Transverse colon (tissue), 4 donors: ENCODE measurements at places on chromosomes 6 and 20. TPM values are rescaled to one million over a fixed set of nuclear protein-coding genes. Genes with fewer than 3 reads are reported as not detected.

REM1 gene
- 1.8 TPM for total RNA-seq

- DNase-seq = no peak
Measured at GRCh38 chr20:1803932-1804501, 91.2 kb upstream of the SIRPA start.

DNA sequence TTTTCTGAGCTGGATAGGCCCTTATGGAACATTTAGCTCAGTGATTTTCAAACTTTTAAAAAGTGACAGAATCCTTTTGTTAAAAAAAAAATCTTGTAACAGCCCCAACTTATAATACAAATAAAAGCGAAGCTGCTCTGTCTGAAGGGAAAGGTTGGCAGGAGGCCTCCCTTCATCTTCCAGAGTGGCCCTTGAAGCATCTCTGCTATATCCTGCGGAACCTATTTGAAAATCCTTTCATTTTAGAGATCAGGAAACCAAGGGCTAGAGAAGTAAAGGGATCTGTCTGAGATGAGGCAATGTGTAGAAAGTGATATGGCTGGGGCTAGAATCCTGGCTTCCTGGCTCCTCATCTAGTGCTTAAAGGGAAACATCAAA lies 107.8 kb downstream of the UBE3D start:
- no peak for DNase-seq

- peak; percentile 89 for DNase-seq
Measured at GRCh38 chr6:107114213-107114925, 946 bp downstream of the BEND3 start.

GPX5 gene
- not detected for total RNA-seq

- DNase-seq = no peak
Measured at GRCh38 chr6:137883400-137884148, 16.5 kb downstream of the TNFAIP3 start.

- DNase-seq = no peak
Measured at GRCh38 chr6:101722991-101723579, 329.6 kb downstream of the GRIK2 start.

COL9A3 gene
- 6.0 TPM for total RNA-seq

GRCh38 chr6:149752600-149753373 lies 3.2 kb downstream of the PCMT1 start:
- no peak for DNase-seq

DNA sequence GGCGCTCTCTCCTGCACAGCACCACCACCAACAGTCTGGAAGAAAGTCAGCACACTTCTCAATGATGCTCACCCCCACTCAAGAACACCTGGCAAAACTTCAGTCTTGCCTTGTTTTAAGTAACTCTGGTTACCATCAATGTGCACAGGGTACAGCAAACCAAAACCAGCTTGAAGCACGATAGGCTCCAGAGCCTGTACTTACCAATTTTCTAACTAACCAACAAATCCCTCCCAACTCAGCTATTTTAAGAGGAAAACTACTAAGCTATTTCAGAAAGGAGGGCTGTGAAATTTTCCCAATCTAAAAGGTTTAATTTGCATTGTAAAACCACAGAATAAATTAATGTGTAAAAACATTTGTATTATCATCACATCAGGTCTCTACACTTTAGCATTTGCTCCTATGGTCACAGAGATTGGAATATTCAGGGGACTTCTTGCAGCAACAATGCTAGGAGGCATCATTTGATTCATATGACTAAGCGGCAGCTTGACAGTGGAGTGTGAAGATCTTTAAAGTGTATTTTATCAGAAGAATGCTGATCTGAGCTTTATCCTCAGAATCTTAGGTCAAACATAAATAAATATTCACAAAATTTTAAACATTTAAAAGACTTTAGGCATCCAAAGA lies 82.8 kb downstream of the RALGAPA2 start:
- no peak for DNase-seq

- no peak for DNase-seq
Measured at GRCh38 chr20:58622671-58623578, 28.2 kb upstream of the STX16 start.

DNA sequence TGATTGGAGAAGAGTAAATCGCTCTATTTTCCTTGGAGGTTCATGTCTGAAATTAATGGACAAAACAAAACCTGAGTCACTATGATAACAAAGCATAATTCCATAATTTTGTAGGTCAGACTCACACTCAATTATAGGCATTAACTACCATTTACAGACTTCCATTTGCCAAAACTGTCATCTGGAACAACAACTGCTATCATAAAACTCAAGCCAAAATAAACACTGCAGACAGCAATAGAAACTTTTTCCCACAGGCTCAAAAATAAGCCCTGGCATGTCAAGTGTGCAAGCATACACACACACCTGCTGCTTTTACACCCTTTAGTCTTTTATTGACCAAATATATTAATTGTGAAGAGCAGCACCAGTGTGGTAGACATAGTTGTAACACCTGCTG lies 7.1 kb downstream of the MRPS10 start:
- DNase-seq = no peak

DNA sequence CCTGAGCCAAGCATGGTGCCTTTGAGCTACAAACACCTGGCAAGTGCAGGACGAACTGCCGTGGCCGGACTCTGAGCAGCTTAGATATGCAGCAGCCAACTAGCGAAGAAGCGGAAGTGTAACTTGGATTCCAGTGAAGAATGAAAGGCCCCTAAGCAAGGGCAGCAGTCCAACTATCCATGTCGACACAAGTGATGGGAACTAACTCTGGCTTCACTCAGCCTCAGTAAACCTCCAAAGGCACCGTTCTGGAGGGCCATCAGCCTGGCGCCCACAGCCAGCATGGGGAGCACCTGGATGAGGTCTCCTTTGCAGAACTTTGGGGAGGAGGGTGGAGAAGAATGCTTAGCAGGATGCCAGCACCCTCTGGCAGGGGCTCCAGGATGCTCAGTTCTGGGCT lies 78.4 kb upstream of the MLN start:
- DNase-seq = peak; percentile 39

- no peak for DNase-seq
Measured at GRCh38 chr20:49757597-49757996, 43.9 kb upstream of the B4GALT5 start.

DNA sequence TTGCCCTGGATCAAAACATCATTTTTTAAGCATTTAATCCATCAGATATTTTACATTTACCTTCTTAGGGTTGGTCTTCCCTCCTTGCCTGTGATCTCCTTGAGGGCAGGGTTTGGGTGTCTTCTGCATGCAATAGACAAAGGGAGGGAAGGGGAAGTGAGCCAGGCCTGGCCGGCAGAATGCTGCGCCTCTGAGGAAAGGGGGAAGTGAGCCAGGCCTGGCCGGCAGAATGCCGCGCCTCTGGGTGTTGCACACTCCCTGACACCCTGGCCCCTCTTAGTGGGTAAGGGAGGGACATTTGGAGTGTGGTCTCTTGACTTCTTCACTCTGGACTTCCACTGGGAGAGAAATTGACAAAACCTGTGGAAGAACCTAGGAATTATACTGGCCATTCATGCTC lies 12.4 kb downstream of the PSMF1 start:
- no peak for DNase-seq

DNA sequence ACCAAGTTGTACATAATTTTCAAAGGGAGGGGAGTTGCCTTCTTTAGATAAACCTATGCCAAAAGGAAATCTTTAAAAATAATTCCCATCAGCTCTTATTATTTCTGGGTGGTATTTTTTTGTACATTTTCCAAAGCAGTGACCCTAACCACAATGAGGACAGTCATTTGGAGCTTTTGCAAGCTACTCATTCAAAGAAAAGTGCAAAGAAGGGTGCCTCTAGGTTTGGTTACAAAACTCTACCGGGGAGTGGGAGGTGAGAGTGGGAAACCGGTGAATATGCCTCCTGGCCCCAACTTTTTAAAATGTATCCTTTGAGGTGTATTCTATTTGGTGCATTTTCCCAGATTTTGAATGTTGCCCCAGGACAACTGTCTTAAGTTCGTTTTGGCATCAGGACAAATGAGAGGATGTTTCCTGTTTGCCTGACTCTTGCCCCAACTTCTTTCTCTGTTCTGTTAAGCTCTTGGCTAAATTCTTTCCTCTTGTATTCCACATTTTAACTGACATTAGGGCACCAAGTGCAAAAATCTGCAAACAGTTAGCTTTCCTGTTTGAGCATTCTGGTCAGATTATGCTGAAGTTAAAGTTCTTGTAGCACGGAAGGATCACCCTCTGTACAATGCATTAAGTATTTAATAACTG lies 78.9 kb downstream of the SLX4IP start:
- no peak for DNase-seq

FRS3 gene
- total RNA-seq = 3.3 TPM

- DNase-seq = no peak
Measured at GRCh38 chr20:61929971-61930666, 135.6 kb downstream of the TAF4 start.

DNA sequence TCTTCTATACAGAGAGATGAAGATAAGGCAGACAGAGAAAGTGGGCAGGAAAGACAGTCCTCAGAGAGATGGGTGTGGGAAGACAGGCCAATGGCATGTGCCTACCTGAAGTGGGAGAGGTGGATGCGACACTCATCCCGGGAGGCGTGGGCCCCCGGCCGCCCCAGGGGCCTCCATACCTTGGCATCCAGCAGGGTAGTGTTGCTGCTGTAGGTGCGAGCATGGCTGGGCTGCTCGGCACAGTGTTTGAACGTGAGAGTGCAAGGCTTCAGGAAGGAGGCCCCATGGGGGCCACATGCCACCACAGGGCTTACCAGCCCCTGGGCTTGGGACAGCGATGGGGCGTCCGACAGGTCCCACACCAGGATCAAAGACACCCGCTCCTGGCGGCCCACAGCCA lies 5.2 kb downstream of the UNC5CL start:
- DNase-seq = no peak

GRCh38 chr20:36070451-36070850 lies 84.1 kb upstream of the EPB41L1 start:
- DNase-seq = no peak

SLC4A11 gene
- total RNA-seq = 1.4 TPM

DNA sequence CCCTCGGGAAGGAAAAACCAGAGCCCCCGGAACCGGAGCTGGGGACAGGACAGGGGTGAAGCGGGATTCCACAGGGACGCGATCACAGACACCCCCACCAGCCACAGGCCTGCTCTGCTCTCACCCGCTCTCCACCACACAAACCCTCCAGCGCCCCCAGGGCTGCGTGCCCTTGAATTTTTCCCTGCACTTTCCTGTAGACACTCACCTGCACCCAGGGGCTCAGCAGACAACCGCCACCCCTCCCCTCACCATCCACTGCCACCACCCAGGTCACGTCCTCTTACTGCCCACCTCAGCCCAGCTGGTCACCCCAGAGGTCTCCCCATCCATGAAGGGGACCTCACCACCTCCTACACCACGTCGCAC lies 631 bp downstream of the ULBP2 start:
- DNase-seq = no peak

DNA sequence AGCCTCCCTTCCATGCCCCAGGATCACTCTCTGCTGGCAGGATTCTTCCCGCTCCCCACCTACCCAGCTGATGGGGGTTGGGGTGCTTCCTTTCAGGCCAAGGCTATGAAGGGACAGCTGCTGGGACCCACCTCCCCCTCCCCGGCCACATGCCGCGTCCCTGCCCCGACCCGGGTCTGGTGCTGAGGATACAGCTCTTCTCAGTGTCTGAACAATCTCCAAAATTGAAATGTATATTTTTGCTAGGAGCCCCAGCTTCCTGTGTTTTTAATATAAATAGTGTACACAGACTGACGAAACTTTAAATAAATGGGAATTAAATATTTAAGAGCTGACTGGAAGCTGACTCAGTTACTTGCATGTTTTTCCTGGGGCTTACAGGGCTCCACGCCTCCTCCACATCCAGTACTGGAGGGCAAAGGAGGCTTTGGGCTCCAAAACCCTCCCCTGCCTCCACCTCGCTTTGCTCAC lies 24.3 kb upstream of the FANCE start:
- DNase-seq = no peak

DNA sequence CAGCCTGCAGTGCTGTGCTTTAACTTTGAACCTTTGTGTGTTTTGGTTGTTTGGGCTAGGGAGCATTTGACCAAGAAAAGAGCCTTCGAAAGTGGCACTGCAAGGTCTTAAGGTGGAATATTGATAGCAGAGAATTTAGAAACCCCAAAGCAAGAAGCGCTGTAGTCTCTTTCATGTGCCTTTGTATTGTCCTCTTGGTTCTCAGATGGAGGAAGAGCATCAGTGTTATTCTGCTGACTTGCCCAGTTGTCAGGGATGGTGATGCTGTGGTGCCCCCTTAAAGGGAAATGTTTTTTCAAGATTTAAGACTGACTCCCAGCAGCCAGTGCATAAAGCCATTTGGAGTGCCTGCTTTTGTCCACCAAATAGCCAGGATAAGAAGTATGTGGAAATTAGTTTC lies 102.7 kb upstream of the INSM1 start:
- no peak for DNase-seq

DNA sequence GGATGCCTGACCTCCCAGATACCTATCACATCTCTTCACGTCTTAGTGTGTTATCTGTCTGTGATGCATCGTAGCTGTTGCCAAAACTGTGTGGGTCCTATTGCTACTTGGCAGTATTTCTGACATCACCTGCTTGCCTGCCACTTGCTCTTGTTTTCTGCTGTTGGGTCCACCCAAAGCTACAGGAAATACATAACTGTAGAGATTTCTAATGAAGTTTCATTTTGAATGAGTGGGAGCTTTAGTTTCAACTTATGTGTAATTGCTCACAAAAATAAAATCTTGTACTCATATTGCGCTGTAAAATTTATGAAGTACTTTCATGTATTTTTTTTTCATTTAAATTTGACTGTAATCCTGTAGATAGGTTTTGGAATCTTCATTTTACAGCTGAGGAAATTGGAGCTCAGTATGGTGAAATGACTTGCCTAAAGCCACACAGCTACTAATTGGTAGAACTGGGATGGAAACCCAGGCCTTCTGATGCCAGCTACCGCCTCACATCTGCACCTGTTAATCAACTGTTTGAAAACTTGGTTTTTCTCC lies 113.6 kb upstream of the MAN1A1 start:
- no peak for DNase-seq

DNA sequence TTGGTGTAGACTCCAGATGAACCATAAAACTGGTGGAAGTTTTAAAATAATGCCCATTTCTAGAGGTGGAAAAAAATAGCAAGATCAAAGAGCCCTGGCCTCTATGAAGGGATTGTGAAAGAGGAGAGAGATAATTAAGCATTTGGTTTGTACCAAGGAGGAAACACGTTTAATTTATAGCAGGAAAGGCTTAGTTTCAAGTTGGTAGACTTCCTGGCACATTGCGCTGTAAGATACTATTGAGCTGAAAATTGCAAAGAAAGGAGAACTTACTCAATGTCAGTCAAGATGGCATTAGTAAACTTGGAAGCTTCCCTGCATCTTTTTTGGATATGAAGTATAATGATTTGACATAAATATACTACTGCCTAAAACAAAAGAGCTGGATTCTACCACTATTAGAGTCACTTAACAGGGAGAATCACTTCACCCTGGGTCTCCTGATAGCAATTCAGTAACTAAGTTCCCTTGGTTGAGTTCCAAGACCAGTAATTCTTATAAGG lies 24.4 kb downstream of the MARCKS start:
- no peak for DNase-seq

TMEM170B gene
- 2.6 TPM for total RNA-seq

DNA sequence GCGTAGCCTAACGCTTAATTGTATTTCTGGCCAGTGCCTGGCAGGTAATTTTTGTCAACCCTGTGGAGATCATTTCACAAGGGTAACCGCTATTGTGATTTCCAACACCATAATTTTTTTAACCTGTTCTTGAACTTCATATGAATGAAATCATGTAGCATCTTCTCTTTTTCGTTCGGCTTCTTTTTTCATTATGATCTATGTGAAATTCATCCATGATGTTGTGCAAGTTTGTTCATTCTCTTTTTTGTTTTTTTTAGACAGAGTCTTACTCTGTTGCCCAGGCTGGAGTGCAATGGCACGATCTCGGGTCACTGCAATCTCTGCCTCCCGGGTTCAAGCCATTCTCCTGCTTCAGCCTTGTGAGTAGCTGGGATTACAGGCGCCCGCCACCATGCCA lies 42.5 kb upstream of the TGM3 start:
- DNase-seq = no peak

GFOD1 gene
- 21.6 TPM for total RNA-seq
